ENCODE measurements at places on chromosomes 11 and 22. TPM values are rescaled to one million over a fixed set of nuclear protein-coding genes. Genes with fewer than 3 reads are reported as not detected.

- DNase-seq: no peak
Observed at GRCh38 chr11:73003088-73003487, 139.0 kb downstream of the FCHSD2 start.

Gene MYEOV
- total RNA-seq: 0.26 TPM

- no peak for DNase-seq
Observed at GRCh38 chr22:45942344-45942743, 34.6 kb downstream of the WNT7B start.

DNA sequence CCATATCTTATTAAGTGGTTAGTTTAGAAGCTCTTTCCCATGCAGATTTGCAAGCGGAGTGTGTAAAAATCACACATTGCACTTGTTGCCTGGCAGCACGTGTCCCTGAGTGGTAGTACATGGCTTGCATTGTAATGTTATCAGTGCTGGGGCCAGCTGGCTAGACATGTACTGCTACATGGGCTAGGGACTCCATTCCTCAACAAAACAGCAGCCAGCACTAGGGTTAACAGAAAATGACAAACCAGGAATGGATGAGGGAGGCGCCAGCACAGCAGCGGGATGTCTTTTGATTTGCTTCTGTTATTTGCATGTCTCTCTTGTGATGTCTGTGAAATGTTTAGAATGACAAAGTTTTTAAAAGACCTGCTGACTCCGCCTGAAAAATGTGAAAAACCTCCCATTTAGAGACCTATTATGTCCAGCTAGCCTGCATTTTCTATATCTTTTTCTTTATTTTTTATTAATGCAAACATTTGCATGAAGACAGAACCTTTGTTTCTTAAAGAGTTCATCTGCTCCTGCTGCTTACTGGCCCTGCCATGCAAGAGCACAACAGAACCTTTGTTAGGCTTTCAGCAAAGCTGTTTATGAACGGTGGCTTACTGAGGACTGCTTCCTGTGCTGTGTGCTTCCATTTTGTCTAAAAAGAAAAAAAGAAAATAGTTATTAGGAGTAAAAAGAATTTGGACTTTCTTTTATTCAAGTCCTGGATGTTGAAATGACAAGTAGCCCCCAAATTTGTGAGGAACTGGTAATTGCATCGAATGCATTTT, 40.7 kb downstream of the CSTPP1 start:
- no peak for DNase-seq

GRCh38 chr11:35539781-35540281, 14.4 kb upstream of the PAMR1 start:
- peak; percentile 77 for DNase-seq

Measured in bronchial epithelial cell (primary cell).